ENCODE measurements at places on chromosomes 4 and X. TPM values are rescaled to one million over a fixed set of nuclear protein-coding genes. Genes with fewer than 3 reads are reported as not detected.

DNA sequence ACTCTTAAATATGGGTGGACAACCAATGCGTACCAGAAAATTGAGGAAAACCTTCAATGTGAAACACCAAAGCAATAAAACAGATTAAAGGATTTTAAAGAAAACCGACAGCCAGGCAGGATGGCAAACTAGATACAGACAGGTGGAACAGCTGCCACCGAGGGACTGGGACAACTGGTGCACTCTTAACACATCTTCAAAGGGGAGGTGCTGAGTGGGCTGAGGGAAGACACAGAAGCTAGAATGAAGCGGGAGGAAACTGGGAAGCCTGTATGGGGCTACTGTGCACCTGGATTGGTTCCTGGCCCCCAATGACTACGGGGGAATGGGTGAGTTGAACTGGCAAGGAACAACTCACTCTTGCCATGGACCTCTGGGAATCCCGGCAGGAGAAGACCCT, 20.7 kb downstream of the ZNF280C start:
- no peak overlapping the region for H3K4me3 ChIP-seq
- ATAC-seq = no peak
- no peak overlapping the region for H3K27ac ChIP-seq
- no peaks in the 10 kb centered on the region for H3K27me3 ChIP-seq
- no peaks in the 10 kb centered on the region for H3K4me1 ChIP-seq

The RHOXF2B gene
- total RNA-seq = not detected

The USP27X gene
- total RNA-seq = 3.1 TPM

The CLDN2 gene
- total RNA-seq = not detected

GRCh38 chr4:7818399-7818911, 121.2 kb downstream of the AFAP1 start:
- no peaks in the 10 kb centered on the region for H3K27me3 ChIP-seq
- H3K27ac ChIP-seq = peak overlapping the region; percentile 34
- no peak for ATAC-seq
- no peaks in the 10 kb centered on the region for H3K36me3 ChIP-seq
- no peak overlapping the region for H3K4me3 ChIP-seq

DNA sequence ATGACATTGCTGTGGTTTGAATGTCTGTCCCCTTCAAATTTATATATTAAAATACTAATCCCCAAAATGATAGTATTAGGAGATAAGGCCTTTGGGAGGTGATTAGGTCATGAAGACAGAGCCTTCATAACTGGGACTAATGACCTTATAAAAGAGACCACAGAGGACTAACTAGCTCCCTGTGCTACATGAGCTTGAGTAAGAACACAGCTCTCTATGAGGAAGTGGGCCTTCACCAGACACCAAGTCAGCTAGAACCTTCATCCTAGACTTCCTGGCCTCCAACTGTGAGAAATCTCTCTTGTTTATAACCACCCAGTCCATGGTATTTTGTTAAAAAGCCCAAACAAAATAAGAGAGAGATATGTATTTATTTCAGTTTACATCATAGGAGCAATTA, 242.2 kb upstream of the CTSO start:
- no peaks in the 10 kb centered on the region for H3K36me3 ChIP-seq
- no peaks in the 10 kb centered on the region for H3K27me3 ChIP-seq
- ATAC-seq = no peak
- no peaks in the 10 kb centered on the region for H3K4me1 ChIP-seq
- no peak overlapping the region for H3K27ac ChIP-seq
- H3K4me3 ChIP-seq = no peak overlapping the region

GRCh38 chr4:108031427-108032083, 41.9 kb downstream of the HADH start:
- H3K4me1 ChIP-seq = no peaks in the 10 kb centered on the region
- no peak for ATAC-seq
- H3K4me3 ChIP-seq = no peak overlapping the region
- no peaks in the 10 kb centered on the region for H3K27me3 ChIP-seq

- peak; percentile 21 for ATAC-seq
- H3K36me3 ChIP-seq = no peaks in the 10 kb centered on the region
- no peaks in the 10 kb centered on the region for H3K27me3 ChIP-seq
- peak within 1 kb of the TSS; percentile 83 for H3K27ac ChIP-seq
Observed at GRCh38 chr4:158172261-158173258, at the start of gene GASK1B. TSS of gene GASK1B (minus strand) at chr4:158173025. CDS start at chr4:158171375, 1,650 bp downstream.

GRCh38 chrX:3699821-3700381, 13.5 kb downstream of the PRKX start:
- no peaks in the 10 kb centered on the region for H3K36me3 ChIP-seq
- H3K4me1 ChIP-seq = no peaks in the 10 kb centered on the region
- ATAC-seq = no peak
- no peak overlapping the region for H3K4me3 ChIP-seq
- no peaks in the 10 kb centered on the region for H3K27me3 ChIP-seq
